ENCODE measurements at places on chromosomes 4 and X.

- DNase-seq = no peak
Measured at GRCh38 chr4:1592709-1593417, 91.2 kb downstream of the FAM53A start.

- no peak for DNase-seq
Measured at GRCh38 chr4:74311696-74312313, 3.5 kb downstream of the EPGN start.

DNA sequence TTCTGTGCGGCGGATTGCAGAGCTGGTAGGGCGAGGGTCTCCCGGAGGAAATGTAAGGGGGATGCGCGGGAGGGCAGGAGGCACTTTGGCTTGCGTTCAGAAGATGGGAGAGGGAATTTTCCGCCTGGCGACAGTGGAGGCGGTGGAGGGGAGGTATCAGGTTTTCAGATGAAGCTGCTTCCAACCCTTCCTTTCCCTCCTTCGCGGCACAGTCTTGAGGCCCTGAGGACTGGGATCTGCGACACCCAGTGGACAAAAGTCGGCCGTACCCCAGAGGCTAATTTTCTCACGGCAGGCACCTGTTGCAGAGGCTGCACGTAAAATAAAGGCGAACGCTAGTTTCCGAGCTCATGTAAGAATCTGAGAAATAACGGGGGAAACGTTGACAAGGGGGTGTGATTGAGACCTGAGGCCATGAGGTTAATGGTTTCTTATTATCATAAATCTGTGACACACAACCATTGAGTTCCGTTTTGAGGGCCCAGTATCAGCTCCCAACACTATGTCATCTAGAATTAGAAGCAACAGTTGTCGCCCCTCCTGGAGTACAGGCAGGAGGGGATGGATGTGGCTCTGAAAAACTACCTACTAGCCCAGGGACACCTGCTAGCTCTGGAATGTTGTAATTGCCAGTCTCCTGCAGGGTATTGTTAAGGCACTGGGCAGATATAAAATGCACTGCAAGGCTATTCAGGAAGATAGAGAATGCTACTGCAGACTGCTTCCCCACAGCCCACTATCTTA lies 1.1 kb downstream of the ZCCHC18 start:
- peak; percentile 24 for DNase-seq

DNA sequence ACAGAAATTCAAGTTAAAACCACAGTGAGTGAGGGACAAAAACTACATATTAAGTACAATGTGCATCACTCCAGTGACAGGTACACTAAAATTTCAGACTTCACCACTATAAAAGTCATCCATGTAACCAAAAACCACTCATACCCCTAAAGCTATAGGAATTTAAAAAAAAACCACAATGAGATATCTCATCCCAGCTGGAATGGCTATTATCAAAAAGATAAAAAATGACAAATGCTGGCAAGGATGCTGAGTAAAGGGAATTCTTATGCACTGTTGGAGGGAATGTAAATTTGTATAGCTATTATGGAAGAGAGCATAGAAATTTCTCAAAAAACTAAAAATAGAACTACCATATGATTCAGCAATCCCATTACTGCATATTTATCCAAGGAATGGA lies 171.1 kb downstream of the HHIP start:
- no peak for DNase-seq

GRCh38 chr4:80831383-80832361 lies 198.8 kb upstream of the BMP3 start:
- DNase-seq = no peak

GRCh38 chr4:29311247-29311646 lies 1408.9 kb upstream of the PCDH7 start:
- no peak for DNase-seq

Measured in progenitor cell of endocrine pancreas (in vitro differentiated cells).